AG04450 (cell line): ENCODE measurements at places on chromosomes 2 and 18.
A peak's percentile ranks its signal among the peaks of the same experiment; 100 is the strongest.

- DNase-seq = no peak
These were observed 522.8 kb upstream of the RAB6C start for GRCh38 chr2:129456691-129457090.

DNA sequence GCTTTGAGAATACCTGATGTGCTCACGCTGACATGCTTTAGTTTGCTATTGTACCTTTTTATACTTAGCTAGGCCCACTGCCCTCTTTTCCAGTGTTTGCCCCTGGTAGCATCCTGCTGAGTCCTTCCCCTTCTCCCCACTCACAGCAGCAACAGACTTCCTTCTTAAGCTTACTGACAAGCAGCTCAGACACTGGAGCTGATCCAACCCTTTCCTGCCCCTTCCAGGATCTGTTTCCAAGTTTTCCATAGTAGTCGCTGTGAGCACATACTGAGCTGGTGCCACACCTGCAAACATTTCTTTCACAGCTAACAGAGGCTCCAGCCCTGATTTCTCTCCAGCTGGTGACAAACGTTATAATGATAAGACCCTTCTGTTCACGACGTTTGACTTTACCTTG lies 991.4 kb upstream of the CELF4 start:
- no peak for DNase-seq

GRCh38 chr2:217802876-217803652 lies 199.7 kb downstream of the TNS1 start:
- DNase-seq = no peak

DNA sequence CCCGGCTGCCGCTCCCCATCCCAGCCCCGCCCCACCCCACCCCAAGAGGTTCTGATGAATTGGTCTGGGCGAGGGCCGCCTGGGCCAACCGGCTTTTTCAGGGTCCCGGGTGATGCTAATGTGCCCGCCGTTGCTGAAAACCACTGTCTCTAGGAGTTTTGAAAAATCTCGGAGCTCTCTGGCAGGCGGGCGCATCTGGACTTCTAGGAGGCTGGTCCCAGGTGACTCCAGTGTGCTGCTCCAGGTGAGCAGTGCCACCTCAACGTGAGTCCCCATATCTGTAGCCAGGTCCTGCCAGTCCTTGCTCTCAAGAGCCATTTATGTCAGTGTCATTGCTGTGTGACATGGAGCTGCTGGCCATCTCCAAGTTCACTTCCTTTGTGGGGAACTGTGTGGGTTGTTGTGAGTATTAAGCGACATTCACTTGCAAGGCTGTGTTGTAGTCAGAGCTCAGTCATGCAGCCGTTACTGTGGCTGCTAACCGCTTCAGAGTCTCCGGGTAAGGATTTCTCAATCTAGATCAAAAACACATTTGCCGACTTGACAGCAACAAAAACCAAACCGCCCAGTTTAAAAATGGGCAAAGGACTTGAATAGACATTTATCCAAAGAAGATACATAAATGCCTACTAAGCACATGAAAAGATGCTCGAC lies at the start of gene RFX8:
Gene RFX8, minus strand, starts transcription at position 382 of the 654 bp plus-strand sequence. CDS start 8,264 bp downstream, outside the sequence.
- DNase-seq = peak; percentile 74

DNA sequence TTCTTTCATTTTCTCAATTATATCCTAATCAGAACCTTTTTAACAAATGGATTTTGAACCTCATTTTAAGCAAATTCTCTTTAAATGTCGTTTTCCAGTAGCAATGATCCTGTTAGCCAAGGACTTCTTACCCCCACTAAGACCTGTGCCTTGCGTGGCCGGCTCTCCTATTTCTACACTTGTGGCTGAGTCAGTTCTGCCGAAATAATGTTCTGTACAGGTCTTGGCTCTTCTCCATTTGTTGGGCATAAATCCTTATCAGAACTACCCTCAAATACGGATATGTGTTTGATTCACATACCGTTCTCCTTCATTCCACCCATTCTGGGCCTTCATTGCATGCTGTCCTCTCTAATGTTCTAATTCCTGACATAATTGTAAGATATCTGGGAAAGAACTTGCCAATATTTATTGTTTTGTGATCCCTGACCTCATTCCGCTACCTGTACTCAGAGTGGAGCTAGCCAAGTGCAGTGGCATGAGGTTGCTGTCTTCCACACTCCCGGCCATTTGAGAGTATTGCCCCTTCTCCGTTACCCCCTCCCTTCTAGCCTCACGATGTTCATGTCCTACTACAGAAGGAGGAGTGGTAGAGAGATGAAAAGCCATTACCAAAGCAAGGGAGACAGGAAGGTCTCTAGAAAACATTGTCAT lies 78.7 kb downstream of the MYOM1 start:
- DNase-seq = no peak

GRCh38 chr18:76610933-76611749 lies 116.1 kb upstream of the ZNF516 start:
- no peak for DNase-seq

GRCh38 chr2:120945832-120946499 lies 210.3 kb downstream of the GLI2 start:
- DNase-seq = no peak

- DNase-seq = no peak
These were observed 15.8 kb upstream of the RTTN start for GRCh38 chr18:70221156-70221914.
